ENCODE measurements at places on chromosomes 7 and 10.

GRCh38 chr7:108246227-108246837 lies 116.2 kb upstream of the LAMB4 start:
- no peak for DNase-seq

GRCh38 chr7:129169171-129169671 lies 19.2 kb upstream of the SMO start:
- peak; percentile 58 for DNase-seq

- no peak for DNase-seq
Measured at GRCh38 chr10:51804866-51805265, 105.5 kb upstream of the CSTF2T start.

GRCh38 chr10:125225051-125225450 lies 64.7 kb upstream of the CTBP2 start:
- DNase-seq, result no peak

DNA sequence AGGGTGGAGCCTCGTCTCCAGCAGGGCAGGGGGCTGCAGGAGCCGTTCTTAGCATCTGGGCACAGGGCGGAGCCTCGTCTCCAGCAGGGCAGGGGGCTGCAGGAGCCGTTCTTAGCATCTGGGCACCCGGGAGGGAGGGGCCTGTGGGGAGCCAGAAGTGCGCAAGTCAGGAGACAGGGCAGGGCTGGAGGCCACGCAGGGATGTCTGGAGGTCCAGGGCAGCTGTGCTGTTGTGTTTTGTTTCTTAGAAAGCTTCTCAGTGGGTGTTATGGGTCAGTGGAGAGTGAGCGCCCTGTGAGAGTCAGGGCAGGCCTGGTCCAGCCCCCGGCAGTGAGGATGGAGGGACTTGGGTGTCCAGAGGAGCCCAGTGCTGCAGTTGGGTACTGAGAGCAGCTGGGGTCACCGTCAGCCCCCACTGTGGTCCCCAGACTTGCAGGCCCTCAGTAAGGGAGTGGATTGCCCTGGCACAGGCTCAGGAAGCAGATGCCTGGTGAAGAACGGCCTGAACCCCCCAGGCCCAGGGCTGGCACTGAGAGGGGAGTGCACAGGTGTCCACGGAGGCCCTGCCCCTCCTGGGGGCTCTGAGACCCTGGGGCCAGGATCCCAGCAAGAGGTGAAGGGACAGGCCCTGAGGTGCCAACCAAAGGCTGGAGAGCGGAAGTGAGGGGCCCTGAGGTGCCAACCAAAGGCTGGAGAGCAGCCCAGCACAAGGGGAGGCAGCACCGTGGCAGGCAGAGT lies 29.8 kb downstream of the FAM20C start:
- no peak for DNase-seq

DNA sequence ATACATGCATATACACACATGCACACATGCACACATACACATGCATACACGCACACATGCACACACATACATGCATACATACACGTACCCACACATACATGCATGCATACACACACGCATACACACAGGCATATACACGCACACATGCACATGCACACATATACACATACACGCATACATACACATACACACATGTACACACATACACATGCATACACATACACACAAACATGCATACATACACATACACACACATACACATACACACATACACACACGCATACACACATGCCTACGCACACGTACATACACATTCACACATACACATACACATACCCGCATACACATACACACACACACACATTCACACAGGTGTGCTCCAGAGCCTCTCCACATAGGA lies 81.0 kb upstream of the KMT2E start:
- DNase-seq, result no peak

DNA sequence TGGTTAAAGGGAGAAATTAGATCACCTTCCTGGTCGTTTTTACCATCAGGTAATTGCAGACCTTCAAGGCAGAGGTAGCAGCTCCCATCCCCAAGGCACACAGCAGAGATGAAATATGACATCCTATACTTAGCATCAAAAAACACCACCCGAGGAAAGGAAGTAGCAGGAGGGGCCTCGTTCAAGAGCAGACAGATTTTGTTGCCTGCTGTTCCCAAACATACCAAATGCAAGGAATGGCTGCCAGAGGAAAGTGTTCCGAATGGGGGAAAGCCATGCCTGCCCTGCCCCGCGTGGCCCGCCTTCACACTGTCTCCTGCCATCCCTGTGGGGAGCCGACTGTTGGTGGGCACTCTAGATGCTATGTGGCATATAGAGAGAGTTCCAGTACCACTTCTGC lies 18.0 kb downstream of the FKBP6 start:
- DNase-seq, result no peak

- no peak for DNase-seq
Measured at GRCh38 chr7:124996778-124997177, 67.2 kb upstream of the POT1 start.

DNA sequence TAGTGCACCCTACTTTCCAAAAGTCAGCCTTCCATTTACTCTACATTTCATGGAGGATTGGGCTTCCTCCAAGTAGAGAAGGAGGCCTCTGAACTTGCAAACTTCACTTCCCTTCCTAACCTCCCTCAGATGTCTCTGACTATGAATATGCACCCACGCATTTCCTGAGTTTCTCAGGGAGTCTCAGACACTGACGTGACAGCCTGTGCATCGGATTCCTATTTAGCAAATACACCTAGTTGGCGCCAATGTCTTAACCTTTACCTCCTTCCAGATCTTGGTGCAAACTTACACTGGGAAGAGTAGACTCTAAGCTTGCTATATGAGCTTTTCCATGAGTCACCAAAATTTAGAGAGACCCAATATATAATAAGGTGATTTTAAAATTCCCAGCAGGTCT lies 920.1 kb upstream of the AUTS2 start:
- DNase-seq, result no peak

GRCh38 chr7:977326-978048 lies 2.1 kb upstream of the COX19 start:
- no peak for DNase-seq

DNA sequence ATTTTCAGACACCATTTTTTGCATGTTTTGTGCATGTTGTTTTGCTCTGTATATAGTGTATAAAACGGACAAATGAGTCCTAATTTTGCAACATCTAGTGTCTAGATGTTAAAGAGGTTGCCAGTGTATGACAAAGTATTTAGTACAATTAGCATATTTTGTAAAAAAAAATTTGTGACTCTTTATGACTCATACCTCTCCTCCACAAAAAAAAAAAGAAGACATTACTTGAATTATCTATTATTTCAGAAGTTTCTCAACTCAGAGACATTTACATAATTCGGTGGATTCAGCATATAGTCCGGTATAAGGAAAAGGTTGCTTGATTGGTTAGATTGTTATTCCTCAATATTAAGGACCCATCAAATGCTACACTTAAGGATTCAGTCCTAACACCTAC lies 26.0 kb downstream of the NUP42 start:
- DNase-seq, result no peak

GRCh38 chr10:72044417-72045041 lies 43.8 kb downstream of the SPOCK2 start:
- DNase-seq, result no peak

- DNase-seq, result no peak
Measured at GRCh38 chr10:52455098-52455497, 141.0 kb downstream of the DKK1 start.

- DNase-seq, result no peak
Measured at GRCh38 chr7:40680657-40681056, 545.9 kb downstream of the SUGCT start.

DNA sequence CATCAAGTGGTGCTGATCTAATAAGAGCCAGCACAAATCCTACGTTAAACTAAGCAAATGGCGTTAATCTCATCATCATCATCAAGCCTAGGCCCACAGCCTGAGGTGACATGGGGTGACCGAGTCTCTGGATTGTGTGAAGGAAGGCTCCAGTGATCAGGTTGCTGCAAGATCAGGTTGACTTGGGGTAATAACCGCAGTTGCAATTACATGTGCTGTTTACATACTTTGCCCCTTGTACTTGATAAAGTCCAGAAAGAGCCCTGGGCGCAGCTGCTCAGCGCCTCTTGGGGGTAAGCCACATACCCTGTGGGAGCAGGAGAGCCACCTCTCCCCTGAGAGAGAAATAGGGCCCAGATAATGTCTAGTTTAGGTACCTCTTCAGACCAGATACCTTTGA lies 228.1 kb downstream of the WDR11 start:
- no peak for DNase-seq

DNA sequence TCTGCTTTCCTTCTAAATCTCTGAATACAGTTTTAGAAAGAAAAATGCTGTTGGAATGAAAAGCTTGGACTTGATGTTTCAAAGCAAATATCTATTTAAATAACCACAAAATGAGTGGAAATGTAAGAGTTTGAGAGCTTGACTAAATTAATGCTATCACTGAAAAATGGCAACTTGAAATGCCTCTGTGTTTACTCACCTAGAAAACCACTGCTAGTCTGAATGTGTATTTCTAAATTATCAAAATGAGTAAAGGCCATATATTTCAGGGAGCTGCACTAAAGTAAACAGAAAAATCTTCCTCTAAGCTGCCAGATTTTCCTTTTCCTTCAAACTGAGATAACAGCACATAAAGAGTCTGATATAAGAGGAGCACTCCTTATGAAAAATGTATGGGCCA lies 87.9 kb downstream of the DPY19L1 start:
- no peak for DNase-seq

GRCh38 chr10:14758994-14759664 lies 15.6 kb downstream of the FAM107B start:
- DNase-seq, result no peak

DNA sequence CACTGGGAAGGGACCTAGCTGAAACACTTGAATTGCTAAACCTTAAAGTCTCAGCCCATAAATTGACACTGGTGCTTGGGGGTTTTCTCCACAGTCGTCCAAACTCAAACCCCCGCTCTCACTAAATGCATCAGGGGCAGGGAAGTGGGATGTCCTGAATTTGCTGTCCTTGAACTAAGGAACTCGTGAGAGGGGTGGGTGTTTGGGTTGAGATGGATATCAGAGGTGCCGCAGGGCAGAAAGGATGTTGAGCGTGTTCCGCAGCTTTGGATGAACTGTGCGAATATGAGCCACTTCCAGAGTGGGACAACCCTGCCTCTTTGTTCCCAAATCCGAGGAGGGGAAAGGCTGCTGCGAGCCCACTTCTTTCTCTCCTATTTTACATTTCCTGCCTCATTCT lies 90.3 kb upstream of the LYZL2 start:
- no peak for DNase-seq

GRCh38 chr7:43888993-43889945 lies 17.1 kb downstream of the URGCP start:
- no peak for DNase-seq

- no peak for DNase-seq
Measured at GRCh38 chr10:124205432-124205831, 112.0 kb upstream of the CHST15 start.

- no peak for DNase-seq
Measured at GRCh38 chr10:71995449-71995848, 31.3 kb downstream of the CHST3 start.

DNA sequence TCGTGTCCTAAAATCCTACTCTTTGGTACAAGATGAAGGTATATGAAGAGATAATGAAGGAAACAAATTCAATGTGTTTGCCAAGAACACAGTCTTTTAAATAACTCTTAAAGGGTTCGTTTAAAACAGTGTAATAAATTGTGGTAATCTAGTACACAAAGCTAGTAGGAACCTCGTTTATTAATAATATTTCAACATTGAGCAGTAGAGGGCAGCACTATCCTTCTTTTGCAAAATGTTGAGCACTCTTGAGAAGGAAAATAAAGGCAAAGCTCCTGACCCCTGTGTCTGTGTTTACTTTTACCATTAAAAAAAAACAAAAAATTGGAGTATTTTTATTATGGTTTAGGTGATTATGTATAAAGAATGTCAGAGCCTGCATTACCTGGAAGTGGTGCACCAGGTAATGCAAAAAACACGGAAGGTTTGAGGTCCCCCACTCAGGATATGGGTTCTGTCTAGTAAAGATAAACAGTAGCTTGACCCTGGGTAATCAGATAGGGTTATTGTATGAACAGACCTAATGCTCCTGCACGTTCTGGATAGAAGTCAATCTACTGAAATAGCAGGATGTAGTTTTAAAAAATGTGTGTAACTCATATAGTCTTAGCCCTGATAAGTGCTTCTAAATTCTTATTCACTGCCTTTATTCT lies 5.7 kb upstream of the GOT1 start:
- DNase-seq, result no peak

- DNase-seq, result no peak
Measured at GRCh38 chr7:42227936-42228591, 8.9 kb downstream of the GLI3 start.

- no peak for DNase-seq
Measured at GRCh38 chr10:120606051-120606764, 149.2 kb downstream of the PLPP4 start.

DNA sequence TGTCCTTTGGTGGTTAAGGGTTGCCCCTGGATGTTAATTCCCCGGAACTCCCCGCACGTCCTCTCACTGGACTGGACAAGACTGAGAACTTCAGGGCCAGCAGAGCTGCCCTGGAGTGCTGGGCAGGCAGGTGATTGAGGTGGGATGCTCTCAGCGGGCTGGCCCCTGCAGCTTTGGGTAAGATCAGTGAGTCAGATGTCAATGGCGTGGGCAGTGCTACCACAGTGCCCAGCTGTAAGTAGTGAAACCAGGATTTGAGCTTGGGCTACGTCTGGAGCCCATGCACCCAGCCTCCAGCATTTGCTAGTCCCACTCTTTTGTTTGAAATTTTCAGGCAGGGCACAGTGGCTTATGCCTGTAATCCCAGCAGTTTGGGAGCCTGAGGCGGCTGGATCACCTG lies 6.7 kb upstream of the SEPHS1 start:
- no peak for DNase-seq

- DNase-seq, result no peak
Measured at GRCh38 chr7:19775578-19775977, 2.2 kb upstream of the TMEM196 start.

GRCh38 chr10:95475827-95476468 lies 85.2 kb downstream of the SORBS1 start:
- no peak for DNase-seq

- DNase-seq, result no peak
Measured at GRCh38 chr10:79092292-79092896, 23.6 kb downstream of the ZMIZ1 start.

DNA sequence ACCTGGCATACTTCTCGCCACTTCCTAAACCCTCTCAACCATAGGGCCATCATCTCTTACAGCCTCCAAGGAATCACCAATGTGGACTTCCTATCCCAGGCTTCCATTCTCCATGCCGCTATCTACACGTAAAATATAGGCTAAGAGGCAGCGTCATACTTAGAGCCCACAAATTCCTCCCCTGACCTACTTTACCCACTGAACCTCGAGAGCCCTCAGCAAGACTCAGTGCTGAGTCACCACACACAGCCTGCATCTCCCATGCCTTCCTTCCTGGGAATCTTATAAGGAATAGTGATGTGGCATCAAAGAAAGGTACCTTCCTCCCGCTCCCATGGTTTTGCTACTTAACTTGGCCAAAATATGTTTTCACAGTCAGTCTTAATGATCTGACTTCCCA lies 435.6 kb upstream of the NFE2L3 start:
- no peak for DNase-seq
